ENCODE measurements at places on chromosomes 1 and 21.

DNA sequence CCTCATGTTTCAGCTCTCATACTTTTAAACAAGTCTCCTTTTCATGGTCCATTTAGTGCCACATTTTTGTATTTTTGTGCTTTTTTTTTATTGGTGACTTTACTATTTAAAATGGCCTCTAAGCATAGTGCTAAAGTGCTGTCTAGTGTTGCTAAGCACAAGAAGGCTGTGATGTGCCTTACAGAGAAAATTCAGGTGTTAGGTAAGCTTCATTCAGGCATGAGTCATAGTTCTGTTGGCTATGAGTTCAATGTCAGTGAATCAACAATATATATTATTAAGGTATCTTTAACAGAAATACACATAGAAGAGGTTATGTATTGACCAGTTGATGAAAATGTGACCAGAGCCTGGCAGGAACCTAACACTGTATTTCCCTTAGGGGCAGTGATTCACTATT lies 12.8 kb upstream of the FUBP1 start:
- DNase-seq: no peak

DNA sequence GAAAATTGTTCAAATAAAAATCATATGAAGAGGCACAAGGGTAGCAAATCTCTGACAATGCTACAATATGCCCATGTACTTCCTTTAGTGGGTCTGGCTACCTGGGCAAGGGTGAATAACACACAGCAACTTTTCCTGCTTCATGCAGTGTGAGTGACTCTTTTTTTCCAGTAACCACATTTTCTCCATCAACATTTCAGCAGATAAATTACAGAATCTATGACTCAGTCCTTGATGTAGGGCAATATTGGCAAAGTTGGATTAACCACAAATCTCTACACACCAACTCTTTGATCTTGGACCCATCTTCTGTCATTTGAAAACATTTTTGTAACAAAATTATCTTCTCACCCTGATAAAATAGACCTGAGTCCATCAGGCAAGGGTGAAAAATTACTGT lies 31.7 kb downstream of the ERICH3 start:
- DNase-seq: no peak

DNA sequence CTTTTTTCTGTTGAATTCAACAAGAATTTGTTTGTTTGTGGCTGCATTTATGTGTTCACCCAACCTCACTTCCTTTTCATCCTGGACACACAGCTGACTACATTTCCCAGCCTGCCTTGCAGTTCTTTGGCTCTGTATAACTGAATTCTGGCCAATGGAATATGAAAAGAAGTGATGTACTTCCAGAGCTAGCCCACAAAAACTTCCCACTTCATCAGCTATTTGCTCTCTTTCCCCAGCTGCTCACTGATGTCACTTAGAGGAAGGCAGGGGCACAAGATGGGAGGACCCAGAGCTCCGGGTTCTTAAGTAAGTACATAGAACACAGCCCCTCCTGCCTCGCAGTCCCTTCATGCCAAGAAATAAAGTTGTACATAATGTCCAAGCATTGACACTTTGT lies 235.0 kb upstream of the FGGY start:
- peak; percentile 98 for DNase-seq

GRCh38 chr1:36991551-36991950 lies 42.8 kb downstream of the GRIK3 start:
- no peak for DNase-seq

DNA sequence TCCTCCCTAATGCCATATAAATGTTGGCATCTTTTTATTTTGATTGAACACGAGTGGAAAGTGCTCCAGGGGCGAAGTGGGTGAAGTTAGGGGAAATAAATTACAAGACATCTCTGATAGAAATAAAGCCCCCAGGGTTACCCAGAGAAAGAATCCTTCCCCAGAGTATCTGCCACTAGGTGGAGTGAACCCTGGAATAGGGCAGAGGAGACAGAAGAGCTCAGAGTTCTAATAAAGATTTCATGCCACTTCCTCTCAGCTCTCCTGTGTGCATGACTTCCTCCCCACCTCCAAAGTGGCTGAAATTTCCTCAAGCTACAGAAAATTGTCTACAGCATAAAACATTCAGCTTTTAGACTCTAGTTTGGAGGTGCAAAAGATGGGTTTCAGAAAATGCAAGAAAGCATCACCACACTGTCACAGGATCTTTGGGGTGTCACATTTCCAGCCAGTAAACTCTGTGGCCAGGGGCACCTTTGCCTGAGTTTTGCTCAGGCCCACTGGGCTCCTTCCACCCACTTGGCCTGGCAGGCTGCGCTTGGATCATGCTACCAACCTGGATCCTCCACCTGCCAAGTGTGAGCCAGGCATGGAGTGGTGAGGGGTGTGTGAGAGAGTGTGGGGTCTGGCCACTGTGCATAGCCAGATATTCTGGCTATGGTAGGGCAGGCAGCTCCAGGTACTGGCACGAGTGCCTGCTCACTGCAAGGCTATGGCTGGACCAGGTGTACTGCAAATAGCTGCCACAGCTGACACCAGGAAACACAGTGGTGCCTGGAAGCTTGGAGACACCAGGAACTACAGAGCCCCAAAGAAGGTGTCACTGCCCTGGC lies 208.8 kb upstream of the USP25 start:
- no peak for DNase-seq

GRCh38 chr1:234649432-234650081 lies 39.6 kb upstream of the IRF2BP2 start:
- no peak for DNase-seq

- DNase-seq: no peak
These were observed 43.4 kb downstream of the SLC22A15 start for GRCh38 chr1:116019653-116020253.

DNA sequence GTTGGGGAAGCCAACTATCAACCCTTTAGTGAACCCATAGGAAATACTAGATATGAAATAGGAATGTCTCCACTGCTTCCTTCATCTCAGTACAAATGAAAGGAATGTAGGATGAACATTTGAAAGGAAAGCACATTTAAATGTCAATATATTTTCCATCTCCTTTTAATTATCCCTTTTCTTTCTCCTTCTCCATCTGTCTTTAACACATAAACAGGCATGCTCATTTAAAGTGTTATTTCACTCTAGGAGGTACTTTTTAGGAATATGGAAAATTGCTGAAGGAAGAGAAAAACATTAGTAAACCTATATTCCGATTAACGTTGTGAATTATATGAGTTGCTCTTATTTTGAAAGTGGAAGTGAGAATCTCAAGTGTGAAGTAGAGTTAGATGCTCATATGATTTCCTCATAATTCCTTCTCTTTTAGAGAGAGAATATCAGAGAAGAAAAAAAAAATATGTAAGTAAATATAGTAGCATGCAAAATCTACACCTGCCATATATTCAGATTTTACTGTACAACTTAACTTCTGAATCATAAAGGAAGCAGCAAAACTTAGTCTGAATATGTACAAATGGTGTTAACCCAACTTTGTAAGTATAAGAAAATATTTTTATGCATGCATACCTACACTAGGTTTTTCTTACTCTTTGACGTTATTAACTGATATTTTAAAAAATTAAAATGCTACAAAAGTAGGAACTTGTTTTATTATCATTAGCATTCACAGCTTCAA lies 406.9 kb upstream of the B3GALT2 start:
- no peak for DNase-seq

DNA sequence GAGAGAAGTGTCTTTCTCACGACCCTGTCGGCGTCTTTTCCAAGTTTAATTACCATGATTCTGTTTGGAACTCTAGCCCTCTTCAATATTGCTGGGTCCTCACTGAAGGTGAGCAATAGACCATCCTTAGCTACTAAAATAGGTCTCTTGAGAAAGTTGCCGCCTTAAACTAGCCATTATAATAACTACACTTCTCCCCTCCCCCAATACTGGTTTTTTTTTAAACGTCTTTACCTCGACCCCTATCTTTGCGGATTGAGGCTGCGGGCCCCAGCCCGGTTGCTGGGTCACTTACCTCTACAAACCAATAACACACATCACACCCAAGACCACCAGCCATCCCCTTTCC lies 672 bp downstream of the ENSA start:
- DNase-seq: no peak

DNA sequence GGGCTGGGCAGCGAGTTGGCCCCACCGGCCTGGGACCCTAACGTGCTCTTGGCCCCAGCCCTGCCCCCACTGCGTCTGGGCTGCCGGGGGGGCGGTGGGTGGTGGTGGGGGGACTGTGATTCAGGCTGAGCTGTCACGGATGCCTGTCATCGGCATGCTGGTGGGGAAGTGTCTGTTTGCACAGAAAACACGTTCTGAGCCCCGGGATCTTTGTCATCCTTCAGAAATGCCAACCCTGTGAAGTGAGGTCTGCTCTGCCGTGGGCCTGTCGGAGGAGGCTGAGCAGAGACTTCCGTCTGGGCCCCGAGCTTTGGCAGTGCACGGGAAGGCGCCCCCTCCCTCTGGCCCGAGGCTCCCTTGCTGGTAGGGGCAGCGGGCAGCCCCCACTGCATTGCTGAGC lies 24.3 kb upstream of the PLCH2 start:
- peak; percentile 47 for DNase-seq

- no peak for DNase-seq
These were observed 112.0 kb downstream of the LRRC40 start for GRCh38 chr1:70093250-70093975.

GRCh38 chr1:175188936-175189335 lies 3.6 kb downstream of the KIAA0040 start:
- DNase-seq: no peak

- DNase-seq: no peak
These were observed 212.3 kb downstream of the NCAM2 start for GRCh38 chr21:21210552-21210951.

DNA sequence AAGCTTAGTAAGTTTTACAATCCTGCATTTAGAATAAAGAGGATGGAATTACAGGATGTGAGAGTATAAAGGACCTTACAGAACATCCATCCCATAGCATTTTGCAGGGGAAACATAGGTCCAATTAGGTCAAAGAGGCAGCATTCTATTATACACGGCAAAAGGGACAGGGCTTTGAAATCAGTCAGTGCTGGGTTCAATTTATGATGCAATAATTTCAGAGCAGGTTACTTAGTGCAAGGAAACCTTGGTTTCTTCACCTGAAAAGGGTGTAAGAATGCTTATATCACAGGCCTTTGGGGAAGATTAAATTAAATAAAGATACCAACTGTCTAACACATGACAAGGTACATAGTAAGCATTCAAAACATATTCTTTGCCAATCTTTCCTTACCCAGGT lies 17.1 kb upstream of the NTNG1 start:
- no peak for DNase-seq

- no peak for DNase-seq
These were observed 333.7 kb downstream of the PCP4 start for GRCh38 chr21:40200946-40201345.

DNA sequence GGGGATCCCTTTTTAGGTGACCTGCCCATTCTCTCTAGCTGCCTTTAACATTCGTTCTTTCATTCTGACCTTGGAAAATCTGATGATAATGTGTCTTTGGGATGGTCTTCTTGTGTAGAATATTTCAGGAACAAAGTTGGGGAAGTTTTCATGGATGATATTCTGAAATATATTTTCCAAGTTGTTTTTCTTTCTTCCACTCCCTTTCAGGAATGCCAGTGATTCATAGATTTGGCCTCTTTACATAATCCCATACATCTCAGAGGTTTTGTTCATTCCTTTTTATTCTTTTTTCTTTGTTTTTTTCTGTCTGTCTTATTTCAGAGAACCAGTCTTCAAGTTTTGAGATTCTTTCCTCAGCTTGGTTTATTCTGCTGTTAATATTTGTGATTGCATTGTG lies 13.9 kb upstream of the SCMH1 start:
- DNase-seq: peak; percentile 43

- no peak for DNase-seq
These were observed 180.3 kb upstream of the ATP1B1 start for GRCh38 chr1:168926236-168926635.

DNA sequence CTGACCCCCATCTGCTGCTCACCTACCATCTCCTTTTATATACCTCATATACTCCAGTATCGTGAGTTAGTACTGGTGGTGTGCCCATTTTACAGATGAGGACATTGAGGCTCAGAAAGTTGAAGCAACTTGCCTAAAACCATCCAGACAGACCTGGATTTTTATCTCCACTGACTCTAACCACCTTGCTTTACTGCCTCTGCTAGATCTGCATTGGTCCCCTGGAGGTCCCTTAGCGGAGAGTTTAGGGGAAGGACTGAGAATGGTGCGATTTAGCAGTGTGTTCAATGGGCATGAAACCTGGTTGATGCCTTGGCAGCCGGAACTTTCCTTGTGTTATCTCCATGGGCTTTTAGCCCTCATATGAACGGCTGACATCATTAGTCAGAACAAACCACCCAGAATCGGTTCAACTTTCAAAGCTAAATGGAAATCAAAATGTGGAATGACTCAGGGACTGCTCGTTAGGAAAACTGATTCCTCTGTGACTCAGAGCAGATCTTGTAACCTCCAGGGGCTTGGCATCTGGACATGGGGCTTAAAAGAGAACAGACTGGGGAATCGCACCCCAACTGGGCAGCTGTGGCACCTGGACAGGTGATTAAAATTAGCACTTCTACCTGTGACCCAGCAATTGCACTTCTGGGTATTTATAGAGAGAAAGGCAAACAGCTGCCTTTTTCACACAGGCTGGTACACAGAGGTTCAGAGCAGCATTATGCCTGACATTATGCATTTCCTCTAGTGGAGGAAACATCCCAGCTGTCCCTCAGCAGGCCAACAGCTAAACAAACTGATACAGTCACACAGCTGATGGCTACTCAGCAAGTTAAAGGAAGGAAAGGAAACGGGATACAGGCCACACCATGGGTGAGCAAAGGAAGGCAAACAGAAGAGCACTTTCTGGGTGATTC lies 25.3 kb downstream of the TMEM51 start:
- peak; percentile 87 for DNase-seq

- no peak for DNase-seq
These were observed 17.9 kb downstream of the TMEM200B start for GRCh38 chr1:29105822-29106221.

- DNase-seq: no peak
These were observed 65.7 kb upstream of the NHLH2 start for GRCh38 chr1:115906627-115907026.

- DNase-seq: peak; percentile 94
These were observed 5.0 kb upstream of the CTTNBP2NL start for GRCh38 chr1:112390775-112391602.

DNA sequence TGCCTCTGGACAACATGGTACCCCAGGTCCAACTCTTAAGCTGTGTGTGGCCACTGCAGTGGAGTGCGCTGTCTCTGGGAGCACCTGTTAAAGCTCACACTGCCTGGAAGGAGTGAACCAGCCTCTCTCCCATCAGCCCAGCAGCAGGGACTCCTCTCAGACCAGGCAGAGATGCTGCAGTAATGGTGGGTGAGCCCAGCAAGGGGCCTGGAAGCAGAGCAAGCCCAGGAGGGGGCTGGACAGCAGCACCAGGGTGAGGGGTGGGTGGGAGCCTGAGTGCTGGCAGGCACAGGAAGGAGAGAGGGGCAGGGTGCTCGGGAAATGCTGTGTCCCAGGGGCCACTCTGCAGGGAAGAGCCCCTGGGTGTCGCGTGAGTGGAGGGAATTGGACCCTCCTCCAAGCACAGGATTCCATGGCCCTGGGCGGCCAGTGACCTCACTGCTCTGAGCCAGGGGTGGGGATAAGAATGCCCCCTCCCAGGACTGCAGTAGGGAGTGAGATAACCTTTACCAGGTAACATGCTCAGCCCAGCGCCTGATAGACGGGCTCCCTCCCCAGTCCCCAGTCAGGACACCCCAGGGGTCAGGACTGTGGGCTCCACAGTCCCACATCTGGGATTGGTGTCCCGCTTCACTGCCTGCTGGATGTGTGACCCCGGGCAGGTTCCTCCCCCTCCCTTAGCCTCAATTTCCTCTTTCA lies 313.1 kb downstream of the MATN1 start:
- DNase-seq: no peak

- DNase-seq: no peak
These were observed 83.9 kb downstream of the ASTN1 start for GRCh38 chr1:177080564-177080963.

GRCh38 chr1:54212872-54213271 lies 12.9 kb downstream of the MRPL37 start:
- no peak for DNase-seq
